Immature natural killer cell (primary cell): ENCODE measurements at places on chromosomes 5 and 9. TPM values are rescaled to one million over a fixed set of nuclear protein-coding genes. Genes with fewer than 3 reads are reported as not detected.

- DNase-seq: no peak
These were observed 539.8 kb upstream of the ZNF608 start for GRCh38 chr5:125286271-125286670.

- no peak for DNase-seq
These were observed 11.4 kb upstream of the MACIR start for GRCh38 chr5:103247118-103247517.

DNA sequence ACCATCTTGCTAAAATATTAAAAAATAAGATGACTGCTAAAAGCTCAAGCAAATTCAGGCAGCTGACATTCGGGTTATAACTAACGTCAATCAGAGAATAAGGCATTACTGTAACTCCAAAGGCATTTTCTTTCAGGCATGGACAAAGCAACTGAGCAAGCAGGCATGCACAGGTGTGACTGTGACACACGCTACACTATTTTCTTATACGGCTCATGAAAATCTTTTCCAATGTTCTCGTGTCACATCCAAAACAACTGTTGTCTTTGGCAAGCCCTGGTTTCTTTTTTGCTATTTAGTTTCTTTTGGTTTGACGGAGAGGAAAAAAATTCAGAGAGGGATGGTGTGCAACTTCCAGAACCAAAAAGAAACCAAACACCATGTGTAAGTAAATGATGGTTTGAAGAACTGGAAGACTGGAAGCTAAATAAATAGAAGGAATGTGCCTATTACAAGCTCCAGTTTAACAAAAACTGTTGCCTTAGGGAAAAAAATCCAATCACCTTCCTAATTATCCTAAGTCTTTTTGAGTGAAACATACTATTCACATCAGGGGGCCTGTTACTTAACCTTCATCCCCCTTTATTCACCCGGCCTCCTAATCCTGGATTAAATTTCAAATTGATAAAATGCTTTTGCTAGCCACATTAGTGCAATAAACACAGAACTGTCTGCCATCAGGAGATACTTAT lies 277.6 kb downstream of the PSAT1 start:
- no peak for DNase-seq

DNA sequence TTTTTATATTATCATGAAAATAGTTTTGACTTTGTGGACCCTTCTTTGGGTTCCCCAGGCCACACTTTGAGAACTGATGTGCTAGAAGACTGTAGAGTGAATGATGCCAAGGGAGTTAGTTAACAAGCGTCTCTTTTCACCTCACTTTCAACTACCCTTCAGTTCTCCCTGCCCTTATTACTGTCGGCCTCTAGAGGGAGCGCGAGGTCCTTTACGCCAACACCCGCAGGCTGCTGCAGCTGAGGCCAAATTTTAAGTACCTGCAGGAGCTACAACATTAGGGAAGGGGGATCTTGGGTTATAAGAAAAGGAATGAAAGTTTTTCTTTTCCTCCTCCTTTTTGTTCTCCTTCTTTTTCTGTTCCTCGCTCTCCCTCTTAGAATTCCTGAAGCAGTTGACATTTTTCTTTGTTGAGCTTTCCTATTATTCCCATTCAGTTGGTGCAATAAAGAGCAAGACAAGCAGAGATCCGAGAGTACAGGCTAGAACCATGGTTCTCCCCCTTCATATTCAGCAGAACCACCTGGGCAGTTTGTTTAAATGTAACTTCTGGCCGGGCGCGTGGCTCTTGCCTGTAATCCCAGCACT lies 84.0 kb downstream of the ZFAND5 start:
- peak; percentile 67 for DNase-seq

GRCh38 chr9:134982311-134982710 lies 64.6 kb upstream of the FCN1 start:
- DNase-seq: no peak

- no peak for DNase-seq
These were observed 49.5 kb upstream of the MROH2B start for GRCh38 chr5:41120600-41120999.

- no peak for DNase-seq
These were observed 2031.2 kb downstream of the EFNA5 start for GRCh38 chr5:105639511-105639910.

DNA sequence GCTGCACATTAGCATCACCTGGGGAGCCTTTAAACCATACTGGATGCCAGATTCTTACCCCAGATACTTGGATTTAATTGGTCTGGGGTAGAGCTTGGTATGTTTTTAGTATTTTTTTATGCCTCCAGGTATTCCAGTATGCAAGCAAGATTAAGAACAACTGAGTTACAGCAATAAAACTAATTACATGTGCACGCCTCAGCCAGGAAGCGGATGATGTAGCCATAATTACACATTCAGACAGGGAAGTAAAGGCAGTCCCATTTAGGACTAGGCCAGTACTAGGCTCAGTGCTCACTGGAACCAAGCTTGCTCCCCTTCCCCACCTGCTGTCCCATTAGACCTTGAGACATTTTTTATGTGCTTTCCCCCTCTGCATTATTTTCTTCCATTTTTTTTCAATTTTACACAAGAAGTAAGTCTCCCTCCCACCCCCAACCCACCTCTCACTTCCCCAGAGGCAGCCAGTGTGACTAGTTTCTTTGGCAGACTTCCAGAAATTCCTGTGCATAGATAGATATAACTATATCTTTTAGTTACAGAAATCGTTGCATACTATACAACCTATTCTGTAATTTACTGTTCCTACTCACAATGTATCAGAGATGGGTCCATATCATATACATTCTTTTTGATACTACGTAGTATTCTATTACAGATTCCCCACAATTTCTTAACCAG lies 7.1 kb upstream of the GNAQ start:
- DNase-seq: no peak

- DNase-seq: no peak
These were observed 188.4 kb downstream of the SNCAIP start for GRCh38 chr5:122500245-122501088.

GRCh38 chr5:88761269-88761850 lies 121.6 kb downstream of the MEF2C start:
- DNase-seq: no peak

DNA sequence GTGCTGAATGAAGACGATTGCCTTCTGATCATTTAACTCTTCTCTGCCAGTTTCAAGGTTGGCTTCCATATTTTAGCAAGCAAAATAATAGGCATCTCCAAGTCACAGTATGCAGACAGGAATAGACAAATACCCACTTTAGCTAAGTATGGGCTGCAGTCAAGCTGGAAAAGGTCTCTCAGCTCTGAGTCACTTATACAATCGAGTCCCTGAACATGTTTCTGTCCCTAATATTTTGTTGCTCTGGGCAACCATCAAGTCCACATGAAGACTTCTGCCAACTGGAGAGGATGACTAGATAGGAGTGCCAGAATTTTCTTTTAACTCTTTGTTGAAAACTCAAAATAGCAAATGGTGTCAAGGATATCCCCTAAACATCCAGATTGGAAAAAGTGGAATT lies 575.3 kb downstream of the RAB3C start:
- DNase-seq: no peak

DNA sequence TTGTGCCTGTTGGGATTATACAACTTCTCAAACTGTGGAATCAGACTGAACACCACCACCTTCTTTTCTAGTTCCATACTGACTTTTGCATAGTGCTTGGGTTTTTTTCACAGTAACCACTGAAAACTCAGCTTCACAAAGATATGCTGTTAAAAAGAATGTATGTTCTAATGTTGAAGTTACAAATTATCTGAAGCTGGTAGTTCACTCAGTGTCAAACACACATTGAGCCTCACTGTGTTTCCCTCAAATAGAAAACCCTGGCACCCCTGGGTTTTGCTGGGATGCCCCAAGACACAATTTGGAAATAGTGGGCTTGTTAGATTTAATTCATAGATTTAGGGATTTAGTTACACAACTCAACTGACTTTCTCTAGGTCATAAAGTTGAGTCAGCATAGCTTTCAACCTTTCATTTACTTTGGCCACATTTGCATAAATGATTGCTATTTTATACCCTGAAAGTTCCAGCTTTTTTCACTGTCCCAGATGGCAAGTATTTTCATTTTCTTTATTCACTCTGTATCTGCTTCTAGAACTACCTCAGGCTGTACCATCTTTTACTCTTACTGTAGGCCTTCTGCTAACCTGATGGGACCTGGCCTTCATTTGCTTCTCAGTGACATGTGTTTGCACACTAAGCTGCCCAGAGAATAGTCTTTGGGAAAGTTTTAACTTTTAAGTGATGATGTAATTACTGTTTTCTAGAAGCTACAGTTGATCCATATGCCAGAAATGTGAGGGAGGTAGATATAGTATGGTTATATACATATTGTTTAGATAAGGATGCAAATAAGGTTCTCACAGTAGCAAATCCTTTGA lies 115.1 kb downstream of the CDC42SE2 start:
- peak; percentile 34 for DNase-seq

DNA sequence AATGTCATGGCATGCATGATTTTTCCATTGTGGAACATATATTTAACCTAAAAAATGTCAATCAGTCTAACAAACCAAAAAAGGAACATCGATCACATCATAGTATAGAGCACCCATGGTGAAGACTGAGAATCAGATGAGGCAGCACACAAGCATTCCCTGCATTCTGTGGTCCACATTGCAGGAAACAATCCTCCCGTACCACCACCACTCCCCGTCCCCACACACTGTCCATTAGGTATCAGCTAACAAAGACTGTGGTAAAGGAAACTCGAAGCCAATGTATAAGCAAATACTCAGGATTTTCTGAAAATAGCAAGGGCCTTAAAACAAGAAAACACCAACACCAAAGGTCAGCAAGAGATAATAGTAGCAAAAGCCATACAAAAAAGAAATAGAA lies 1104.4 kb upstream of the SEMA6A start:
- DNase-seq: no peak

DNA sequence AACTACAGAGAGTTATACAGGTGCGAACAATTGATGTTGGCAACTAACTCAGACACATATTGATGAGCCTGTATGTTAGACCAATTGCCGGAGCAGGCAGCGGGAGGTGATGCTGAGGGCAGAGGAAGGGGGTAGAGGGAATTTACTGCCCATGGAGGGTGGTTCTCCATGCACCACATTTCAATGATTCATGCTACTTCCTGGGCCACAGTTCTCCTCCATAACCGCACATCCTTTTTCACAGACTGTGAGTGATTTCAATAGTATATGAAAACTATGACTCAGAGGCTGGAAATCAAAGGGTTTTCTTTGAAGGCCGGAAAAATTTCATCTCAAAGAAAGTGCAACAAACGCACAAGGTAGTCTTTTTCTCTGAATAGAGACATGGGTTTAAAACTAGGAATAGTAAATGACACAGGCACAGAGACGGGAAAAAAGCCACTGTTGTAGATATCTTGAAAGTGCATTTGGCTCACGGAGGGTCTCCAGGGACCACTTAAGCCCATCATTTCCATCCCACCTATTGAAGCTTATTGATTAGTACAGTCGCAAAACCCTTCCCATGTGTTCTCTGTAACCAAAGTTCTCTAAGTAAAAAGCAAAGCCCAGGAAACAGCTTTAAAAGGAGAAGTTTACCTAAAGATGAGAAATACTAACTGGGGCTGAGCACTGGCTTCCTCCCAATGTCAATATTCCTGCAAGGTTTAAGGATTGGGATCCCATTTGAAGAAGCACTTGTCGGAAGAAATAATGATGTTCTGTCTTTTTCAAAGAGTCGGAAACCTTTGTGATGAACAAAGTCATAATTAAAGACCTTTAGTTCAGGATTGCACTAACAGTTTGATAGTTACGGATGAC lies 28.0 kb upstream of the ADAM19 start:
- DNase-seq: peak; percentile 43

DNA sequence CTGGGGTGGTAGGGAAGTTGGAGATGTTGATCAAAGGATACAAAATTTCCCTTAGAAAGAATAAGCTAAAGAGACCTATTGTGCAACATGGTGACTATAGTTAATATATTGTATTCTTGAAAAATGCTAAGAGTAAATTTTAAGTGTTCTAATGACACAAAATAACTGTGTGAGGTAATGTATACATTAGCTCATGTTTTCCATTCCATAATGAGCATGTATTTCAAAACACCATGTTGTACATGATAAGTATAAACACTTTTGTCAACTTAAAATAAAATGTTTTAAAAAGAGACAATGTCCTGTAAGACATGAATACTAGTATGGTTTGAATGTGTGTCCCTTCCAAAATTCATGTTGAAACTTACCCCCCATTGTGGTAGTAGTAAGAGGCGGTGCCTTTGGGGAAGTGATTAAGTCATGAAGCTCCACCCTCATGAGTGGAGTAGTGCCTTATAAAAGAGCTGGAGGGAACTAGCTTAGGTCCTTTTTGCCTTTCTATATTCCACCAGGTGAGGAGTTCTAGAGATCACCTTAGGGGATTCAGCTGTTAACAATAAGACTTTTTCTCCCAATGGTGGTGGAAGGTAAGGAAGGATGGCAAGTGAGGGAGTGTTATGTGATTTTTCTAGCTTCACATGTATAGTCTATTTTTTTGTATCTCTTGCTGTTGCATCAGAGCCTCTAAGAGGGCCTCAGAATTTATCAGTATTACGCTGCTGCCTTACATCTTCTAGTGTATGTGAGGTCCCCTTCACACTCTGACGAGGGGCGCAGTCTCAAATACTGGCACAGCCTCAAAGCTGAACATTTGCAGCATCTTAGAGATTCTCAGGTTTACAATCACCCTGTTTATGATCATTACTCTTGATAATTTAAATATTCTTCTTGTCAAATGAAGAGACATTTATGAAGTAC lies 94.9 kb upstream of the NREP start:
- no peak for DNase-seq

GRCh38 chr9:109409773-109410397 lies 88.2 kb downstream of the PTPN3 start:
- no peak for DNase-seq

- DNase-seq: no peak
These were observed 134.4 kb downstream of the FGF1 start for GRCh38 chr5:142551338-142552067.

DNA sequence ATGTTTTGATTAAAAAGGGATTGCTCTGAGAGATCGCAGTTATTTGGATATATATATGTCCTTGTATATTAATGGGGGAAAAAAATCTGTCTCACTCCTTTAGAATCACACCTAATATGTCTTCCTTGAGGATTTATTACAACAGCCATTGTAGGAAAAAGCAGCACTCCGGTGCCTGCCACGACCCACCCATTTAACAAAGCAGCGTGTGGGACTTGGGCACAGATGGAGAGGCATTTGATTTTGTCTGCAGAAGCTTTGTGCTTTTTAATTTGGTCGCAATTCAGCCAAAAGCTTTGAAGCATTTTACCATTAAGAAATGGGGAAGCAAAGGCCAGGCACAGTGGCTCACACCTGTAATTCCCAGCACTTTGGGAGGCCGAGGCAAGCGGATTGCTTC lies 159.2 kb downstream of the SMARCA2 start:
- DNase-seq: no peak

Gene MEIKIN
- polyA plus RNA-seq: 0.72 TPM

Gene CSF1R
- 10.4 TPM for polyA plus RNA-seq

Gene IFNK
- polyA plus RNA-seq: not detected

Gene PCDHGB6
- polyA plus RNA-seq: 0.38 TPM

Gene ASB6
- 19.9 TPM for polyA plus RNA-seq

Gene PCDHGA7
- not detected for polyA plus RNA-seq

Gene SLC34A3
- polyA plus RNA-seq: not detected
